NAMALWA (cell line): ENCODE measurements at places on chromosomes 5 and 9.

GRCh38 chr9:89225991-89226471 lies 47.4 kb upstream of the SHC3 start:
- DNase-seq = no peak

GRCh38 chr9:133347515-133347984 lies 381 bp downstream of the MED22 start:
- DNase-seq = peak; percentile 41

DNA sequence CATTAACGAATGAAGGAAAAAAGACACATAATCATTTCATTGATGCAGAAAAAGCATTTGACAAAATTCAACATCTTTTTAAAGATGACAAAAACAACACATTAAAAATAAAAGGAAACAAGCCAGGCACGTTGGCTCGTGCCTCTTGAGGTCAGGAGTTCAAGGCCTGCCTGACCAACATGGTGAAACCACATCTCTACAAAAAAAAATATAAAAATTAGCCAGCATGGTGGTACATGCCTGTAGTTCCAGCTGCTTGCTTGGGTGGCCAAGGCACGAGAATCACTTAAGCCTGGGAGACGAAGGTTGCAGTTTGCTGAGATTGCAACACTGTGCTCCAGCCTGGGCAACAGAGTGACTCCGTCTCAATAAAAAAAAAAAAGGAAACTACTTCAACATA lies 77.0 kb downstream of the ERCC6L2 start:
- DNase-seq = no peak

DNA sequence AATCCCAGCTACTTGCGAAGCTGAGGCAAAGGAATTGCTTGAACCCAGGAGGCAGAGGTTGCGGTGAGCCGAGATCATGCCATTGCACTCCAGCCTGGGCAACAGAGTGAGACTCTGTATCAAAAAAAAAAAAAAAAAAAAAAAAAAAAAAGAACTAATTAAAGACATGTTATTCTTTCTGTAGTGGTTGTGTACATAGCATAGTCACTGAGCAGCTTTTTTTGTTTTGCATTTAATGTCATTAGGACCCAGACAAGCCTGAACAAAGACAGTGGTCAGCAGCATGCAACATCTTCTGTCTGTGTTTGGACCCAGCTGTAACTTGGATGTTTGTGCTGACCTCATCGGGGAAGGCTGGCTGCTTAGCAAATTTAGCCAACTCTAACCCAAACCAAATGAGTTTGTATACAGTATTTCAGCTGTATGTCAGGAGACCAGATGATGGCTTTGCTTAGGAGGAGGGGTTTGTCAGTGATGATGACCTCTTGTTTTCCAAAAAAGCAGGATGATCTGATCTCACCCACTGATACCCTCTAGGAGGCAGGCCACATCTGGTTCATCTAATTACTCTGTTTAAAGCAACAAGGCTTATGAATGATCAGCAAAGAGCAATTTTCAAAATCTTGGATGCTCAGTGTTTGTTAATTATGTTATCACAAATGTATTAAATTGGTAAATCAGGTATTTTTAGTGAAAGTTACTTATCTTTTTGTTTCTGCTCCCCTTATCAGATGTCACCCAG lies 39.5 kb downstream of the SNCAIP start:
- no peak for DNase-seq

- DNase-seq = no peak
These were observed 191.2 kb downstream of the ACTL7B start for GRCh38 chr9:108664309-108665255.

DNA sequence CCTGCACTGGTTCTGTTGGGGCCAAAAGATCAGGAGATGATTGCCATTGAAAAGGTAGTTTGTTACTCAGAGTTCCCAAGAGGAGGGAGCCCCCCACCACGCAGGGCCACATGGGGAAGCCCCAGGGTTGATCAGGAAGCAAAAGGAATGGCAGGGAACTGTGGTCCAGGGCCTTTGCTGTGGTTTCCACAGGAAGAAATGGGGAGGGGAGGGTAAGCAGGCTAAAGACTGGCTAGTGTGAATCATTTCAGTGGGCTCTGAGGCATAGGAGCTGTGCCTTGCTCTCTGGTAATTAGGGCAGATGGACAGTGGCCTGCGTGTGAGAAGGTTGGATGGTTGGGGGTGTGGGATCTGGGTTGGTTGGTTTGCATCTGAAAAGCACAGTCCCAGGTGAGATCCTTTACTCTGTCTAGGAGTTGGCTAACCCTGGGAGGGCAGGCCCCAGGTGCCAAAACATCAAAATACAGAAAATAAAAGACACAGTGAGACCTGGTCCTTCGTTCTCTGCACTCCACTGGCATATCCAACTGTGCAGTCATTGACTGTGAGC lies 66.1 kb downstream of the PTPDC1 start:
- DNase-seq = no peak
